ENCODE measurements at places on chromosomes 7 and 10.

- ATAC-seq: no peak
These were observed 910.3 kb downstream of the LRMDA start for GRCh38 chr10:76341740-76342139.

DNA sequence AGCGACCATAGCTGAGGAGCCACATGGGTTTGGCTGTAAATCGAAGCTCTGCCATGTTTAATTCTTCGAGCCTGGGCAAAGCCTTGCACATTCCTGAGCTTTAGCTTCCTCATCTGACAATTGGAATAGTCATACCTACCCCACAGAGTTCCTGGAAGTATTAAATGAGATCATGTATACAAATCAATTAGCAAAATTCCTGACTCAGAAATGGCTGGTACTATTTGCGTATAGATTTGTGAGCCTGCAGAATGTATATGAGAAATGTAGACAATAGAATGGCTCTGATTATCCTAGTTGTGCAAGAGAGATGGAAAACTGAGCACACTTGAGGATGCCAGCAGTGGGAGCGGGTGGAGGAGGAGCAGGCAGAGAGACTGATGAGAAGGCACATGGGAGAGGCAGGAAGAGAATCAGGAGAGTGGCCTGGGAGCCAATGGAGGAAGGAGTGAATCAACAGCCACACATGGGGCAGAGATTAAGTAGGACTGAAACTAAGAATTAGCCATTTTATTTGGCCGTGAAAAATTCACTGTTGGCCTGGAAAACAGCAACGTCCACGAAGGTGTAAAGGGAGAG lies 128.0 kb upstream of the C1GALT1 start:
- ATAC-seq: no peak

DNA sequence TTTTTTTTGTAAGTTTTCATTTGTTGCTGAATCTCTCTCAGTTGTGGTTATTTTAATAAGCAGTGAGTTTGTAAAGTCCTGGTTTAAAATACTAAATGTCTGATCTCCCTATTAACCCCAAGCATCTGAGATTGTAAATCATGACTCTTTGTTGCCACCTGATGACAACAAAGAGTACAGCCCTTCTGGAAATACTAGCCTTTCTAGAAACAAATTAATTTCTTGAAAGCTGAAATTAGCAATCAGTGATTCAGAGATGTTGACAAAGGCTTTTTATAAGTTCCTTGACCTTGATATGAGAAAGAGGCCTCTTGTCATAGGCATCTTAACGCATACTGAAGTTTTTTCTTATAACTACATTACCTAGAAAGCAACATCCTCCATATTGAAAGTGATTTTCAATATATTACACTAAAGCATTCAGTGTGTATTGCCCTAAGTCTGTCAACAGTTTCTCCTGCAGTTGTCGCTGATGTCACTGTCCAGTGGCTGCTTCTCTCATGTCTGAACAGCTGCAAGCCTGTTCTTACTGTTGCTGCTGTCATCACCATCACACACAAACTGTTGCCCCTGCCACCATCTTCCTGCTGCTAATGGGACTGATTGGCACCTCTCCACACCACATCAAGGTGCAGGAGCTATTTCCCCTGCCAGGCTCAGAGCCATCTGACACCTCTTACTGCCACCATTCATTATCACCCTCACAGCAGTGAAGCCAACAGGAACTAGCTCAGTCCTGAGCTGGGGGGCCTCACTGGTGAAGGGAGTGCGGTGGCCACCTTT lies 95.1 kb upstream of the LRGUK start:
- ATAC-seq: peak; percentile 24

DNA sequence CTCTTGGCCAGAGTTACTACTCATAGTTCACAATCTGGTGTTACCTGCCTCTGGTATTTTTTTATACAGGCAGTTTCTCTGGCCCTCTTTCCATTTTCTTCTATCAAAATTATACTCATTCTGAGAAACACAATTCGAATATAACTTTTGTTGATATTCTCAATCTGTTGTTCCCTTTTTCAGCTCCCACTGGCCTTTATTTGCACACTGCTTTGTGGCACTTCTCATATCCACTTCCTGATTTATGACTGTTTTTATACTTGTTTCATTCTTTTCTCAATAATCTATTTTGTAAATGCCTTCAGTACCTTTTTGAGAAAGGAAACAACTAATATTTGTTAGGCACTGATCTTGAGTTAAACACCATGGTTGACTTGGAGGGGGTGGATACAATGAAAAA lies 93.8 kb upstream of the HDAC9 start:
- ATAC-seq: no peak

- no peak for ATAC-seq
These were observed 53.8 kb downstream of the RBM17 start for GRCh38 chr10:6142644-6143043.

DNA sequence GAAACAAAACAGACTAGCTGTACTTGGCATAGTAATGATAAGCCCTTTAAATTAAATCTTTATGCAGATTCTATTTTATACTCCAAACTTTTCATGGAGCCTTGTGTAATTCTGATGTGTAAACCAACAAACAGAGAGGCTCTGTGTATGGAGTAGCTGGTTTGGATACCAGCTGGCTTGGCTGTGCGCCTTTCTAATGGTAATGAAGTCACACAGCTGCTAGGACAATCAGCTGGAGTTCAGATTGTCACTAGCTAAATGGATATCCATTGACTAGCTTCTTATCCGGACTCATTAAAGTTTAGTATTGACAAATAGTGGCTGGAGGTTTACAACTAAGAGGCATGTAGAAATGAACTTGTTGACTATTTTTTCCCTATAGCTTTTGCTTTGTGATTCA lies 398.4 kb downstream of the DGKB start:
- ATAC-seq: no peak

DNA sequence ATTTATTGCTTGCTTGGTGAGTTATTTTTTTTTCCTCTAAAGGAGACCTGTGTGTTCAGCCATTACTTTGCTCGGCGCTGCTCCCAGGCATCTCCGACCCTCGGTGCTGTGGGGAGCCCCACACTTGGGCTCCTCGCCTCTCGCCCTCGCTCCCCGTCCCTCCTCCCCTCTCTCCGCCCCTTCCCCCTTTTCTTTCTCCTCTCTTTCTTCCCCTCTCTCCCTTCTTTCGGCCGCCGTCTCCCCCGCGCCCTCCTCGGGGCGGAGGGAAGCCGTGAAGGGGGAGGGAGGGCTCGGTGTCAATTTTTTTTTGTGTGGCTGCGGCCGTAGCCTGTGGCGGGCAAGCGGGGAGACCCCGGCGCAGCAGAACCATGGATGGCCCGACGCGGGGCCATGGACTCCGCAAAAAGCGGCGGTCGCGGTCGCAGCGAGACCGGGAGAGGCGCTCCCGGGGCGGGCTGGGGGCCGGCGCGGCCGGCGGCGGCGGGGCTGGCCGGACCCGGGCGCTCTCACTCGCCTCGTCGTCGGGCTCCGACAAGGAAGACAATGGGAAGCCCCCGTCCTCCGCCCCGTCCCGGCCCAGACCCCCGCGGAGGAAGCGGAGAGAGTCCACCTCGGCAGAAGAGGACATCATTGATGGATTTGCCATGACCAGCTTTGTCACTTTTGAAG lies 1.1 kb downstream of the AUTS2 start:
- ATAC-seq: no peak

DNA sequence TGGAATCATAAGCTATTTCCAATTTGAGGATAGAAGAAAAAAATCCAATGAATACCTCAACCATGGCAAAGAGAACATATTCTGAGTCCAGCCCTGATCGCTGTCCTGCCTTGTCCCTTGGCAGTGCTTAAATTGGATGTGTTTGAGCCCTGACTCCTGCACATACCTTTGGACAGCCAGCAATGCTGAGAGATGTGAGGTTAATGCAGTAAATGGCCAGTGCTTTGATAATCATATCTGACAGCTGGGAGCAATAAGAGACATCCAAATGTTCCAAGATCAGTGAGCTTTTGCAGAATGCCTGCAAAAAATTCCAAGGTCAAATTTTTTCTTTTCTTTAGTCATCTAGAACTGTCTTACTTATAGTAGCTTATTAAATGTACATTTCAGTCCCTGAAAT lies 80.1 kb upstream of the LRRC17 start:
- ATAC-seq: no peak

DNA sequence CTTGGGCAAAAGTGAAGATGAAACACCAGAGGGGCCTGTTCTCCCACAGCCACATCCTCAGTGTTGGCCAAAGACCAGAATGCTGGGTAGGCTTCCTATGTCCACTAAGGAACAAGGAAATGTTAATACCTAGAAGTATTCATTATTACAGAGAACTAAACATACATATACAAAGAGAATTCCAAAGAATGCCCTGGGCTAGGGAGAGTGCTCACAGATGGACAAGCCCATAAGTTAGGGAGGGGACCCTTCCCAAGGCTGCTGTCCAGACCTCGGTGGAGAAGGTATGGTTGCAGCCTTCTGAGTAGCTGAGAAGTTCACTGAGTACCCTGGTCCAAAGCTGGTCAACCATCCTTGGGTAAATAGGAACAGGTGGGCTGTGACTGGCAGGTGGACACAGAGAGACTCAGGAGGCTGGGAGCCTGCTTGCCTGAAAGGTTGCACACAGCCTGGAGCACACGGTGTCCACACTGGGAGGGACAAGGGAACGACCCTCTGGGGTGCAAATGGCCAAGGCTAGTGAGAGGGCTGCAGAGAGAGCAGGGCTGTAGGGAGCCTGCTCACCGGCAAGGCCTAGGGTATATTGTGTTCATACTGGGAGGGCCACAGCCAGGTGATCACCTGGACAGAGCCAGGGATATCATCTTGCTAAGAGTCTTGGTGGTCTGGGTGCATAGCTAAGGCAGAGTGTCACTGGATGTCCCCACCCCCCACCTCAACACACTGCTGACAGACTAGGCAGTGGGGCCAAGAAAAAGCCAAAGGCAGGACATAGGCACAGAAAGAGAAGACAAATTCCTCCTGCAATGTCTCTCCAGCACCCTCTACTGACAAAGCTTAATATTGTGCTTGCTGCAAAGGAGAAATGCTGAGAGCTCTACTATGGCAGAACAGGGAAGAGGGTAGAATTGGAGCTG lies 40.3 kb downstream of the CPVL start:
- ATAC-seq: no peak

DNA sequence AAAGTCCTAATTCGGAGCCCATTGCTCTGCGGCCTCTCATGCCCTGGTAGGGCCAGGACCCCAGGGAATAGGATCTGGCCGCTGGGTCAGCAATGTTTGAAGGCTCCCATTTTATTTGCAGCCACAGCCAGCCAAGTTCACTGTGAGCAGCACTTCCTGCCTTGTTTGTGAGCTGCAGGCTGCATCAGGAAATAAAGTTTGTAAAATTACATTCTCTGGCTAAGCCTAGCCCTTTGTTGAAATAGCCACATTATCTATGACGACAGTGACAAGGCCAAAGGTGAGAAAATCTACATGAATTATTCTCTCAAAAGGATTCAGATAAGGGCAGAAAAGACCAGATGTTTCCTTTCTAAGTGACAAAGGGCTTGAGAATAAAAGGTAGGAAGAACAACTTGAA lies 23.7 kb upstream of the ITGB1 start:
- ATAC-seq: no peak

DNA sequence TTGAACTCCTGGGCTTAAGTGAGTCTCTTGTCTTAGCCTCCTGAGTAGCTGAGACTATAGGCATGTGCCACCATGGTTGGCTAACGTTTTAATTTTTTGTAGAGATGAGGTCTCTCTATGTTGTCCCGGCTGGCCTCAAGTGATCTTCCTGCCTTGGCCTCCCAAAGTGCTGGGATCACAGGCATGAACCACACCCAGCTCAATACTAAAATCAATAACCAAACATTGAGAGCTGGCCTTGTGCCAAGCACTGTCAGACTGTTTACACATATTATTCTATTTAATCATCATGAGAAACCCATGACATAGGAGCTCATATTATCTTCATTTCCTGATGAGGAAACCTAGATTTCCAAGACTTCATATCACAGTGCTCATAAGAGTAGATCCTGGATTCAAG lies 251.2 kb downstream of the BAMBI start:
- ATAC-seq: no peak

- no peak for ATAC-seq
These were observed 67.7 kb downstream of the AKR1B1 start for GRCh38 chr7:134391223-134391622.

DNA sequence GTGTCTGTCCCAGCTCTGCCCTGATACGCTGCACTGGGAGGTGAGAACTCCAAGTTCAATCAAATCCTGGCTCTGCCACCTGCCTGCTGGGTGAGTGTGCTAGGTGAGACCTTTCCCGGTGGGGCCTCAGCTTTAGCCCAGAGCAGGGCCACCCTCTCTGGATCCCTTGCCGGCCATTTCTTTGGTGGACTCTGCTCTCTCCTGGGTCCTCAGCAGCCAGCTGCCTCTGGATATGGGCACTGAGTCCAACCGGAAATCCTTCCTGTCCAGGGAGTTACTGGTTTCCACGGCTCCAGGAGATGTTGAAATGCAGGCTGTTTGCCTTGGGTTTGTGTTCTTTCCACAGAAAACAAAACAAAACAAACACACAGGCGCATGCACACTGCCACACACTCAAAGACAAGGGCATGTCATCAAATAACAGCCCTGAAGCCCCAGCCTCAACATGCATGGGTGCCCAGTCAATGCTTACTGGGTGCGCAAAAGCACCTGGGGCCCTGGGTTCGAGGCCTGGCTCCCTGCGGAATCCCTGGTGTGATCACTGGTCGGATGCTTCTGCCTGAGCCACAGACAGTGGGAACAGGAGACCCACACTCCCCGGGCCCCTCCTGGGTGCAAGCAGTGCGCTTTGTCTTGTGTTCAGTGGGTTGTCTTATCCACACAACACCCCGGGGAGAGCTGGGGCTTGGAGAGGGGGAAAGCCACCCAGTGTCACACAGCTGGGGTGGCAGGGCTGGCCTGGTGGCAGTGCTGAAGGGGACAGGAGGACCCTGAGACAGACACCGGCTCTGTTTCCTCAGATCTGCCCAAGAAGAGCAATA lies 33.1 kb downstream of the PPIF start:
- no peak for ATAC-seq

DNA sequence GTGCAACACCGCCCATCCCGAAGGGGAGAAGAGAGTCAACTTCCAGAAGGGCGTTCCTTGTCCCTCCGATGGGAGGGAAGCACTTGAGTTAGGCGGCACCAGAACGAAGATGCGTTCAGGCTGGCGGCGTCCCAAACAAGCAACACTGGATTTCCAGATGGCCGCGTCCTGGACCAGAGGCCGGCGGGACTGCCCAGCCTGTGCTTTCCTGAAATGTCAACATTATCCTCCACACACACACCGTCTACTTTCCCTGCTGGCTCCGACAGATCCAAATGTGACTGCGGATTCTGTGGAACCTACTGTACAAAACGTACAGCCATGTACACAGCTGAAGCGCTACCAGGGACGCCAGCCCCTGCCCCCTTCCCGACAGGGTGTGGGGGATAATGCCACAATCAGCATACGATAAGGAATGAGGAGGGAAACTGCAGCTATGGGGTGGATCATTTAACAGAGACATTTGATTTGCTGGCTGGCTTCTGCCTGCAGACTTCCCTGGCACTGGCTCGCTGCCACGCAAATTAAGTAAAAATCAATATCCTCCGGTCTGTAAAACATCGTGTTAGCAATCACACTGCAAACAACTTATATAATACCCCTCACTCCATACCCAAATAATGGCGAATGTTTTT lies 82.1 kb downstream of the ZRANB1 start:
- ATAC-seq: no peak

GRCh38 chr10:77685432-77685831 lies 47.8 kb upstream of the KCNMA1 start:
- ATAC-seq: no peak
